Effector CD8-positive, alpha-beta T cell (primary cell): ENCODE measurements at places on chromosomes 12 and 14.

- DNase-seq: no peak
Observed at GRCh38 chr12:40827683-40828592, 135.7 kb downstream of the CNTN1 start.

DNA sequence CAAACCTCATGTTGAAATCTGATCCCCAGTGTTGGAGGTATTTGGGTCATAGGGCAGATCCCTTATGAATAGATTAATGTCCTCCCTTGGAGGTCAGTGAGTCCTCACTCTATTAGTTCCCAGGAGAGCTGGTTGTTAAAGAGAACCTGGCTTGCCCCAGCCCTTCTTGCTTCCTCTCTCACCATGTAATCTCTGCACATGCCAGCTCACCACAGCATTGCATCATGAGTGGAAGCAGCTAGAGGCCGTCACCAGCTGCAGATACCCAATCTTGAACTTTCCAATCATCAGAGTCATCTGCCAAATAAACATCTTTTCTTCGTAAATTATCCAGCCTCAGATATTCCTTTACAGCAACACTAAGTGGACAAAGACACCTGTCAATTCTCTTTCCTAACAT, 161.8 kb upstream of the IGF1 start:
- no peak for DNase-seq

DNA sequence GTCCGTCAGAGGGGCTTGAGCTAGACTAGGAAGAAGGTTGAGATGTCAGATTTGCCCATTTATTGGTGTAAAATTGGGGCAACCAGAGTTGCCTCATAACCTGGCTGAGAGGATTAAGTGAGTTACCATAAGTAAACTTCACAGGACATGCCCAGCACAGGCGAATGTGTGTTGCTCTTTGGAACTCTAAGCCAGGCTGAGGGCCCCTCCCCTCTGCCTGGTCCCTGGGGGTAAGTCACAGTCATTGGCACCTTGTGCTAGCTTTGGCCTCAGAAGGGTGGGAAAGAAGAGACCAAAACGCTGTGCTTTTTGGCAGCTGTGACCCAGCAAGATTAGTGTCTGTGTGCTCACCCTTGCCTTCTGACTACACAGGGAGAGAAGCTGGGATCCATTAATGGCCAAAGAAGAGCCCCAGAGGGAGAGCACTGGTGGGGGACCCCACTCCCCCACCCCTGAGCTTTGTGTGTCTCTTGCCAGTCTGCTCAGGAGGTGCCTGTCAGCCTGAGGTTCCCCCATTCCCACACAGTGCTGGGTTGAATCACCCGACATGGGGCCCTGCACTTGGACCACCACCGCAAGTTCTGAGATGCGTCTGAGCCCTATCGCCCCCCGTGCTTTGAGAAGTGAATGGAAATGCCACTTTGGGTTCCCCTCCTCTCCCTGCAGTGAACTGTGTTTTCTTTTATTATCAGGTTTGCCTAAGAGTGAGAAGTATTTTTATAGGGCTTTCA, 74.1 kb downstream of the CACNA1C start:
- DNase-seq: no peak

- DNase-seq: no peak
Observed at GRCh38 chr12:104282109-104282508, 21.4 kb upstream of the EID3 start.

GRCh38 chr14:49615776-49616175, 4.7 kb downstream of the RPL36AL start:
- no peak for DNase-seq

DNA sequence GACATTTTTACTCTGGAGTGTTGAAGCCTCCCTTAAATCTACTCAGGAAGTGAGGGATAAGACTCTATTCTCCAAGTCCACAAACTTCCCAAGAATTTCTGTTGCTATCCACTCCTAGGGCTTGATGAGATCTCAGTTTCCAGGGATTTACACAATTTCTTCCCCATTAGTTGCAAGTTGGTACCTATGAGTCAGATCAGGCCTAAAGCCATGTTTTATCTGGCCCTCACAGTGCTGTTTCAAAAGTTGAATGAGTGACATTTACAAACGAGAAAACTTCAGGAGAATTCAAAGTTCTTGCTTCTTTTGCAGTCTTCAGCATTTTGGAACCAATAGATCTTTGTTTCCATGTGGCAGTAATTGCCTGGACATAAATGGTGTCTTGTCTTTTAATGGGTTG, 156.4 kb upstream of the SYT10 start:
- no peak for DNase-seq

- DNase-seq: no peak
Observed at GRCh38 chr14:93045965-93046704, 69.6 kb downstream of the ITPK1 start.

- DNase-seq: no peak
Observed at GRCh38 chr12:2769866-2770533, 24.8 kb upstream of the FKBP4 start.

DNA sequence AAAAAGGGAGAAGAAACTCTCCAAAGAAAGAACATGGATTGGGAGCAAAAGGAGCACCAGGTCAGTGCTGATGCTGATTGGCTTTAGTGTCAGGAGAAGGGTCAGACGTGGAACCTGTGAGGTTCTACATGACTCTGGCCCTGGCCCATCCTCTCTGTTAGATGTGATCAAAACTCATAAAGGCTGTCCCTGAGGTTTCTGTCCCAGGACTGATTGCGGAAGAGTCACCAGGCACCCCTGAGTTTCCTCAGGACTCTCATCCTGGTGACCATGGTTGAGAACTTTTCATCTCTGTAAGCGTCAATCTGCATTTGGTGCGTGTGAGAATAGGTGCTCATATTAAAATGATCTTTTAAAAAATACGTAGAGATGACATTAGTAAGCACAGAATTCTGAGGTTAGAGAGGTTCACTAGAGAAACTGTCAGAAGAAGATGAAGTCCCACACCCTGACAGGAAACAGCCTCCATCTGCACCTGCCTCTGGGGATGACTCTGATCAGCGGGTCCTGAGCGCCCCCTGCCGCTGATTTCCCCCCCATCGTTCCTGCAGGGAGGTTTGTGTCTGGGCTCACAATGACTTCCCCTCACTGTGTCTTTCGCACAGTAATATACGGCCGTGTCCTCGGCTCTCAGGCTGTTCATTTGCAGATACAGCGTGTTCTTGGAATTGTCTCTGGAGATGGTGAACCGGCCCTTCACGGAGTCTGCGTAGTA, 741.8 kb downstream of the TMEM121 start:
- peak; percentile 60 for DNase-seq

GRCh38 chr12:19085090-19085489, 44.4 kb upstream of the PLEKHA5 start:
- DNase-seq: no peak

DNA sequence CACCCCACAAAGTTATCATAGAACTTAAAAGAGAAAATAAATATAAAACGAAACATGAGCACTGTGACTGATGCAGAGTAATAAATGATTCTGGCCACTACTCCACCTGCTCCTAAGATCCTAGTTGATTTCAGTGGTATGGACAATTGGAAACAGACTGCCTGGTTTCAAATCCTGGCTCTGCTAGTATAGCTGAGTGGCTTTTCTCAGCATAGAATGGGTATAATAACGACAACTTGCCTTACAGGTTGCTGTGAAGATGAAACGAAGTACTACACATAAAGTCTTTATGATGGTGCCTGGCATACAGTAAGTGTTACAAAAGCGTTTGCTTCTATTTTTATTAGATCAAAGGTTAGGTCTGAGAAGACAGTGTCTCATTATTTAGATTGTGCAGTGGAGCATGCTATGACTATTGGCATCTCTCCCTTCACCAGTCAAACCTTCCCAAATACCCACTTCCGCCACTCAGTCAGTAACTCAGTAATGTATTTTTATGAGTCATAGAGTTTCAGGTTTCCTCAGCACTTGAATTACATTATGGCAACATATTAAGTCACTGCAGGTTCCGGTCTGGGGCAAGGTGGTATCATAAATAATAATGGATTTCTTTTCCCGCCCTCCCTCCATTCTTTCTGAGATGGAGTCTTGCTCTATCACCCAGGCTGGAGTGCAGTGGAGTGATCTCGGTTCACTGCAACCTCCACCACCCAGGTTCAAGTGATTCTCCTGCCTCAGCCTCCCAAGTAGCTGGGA, 29.7 kb upstream of the NR2C1 start:
- DNase-seq: no peak

GRCh38 chr14:52269982-52270381, 2.5 kb downstream of the PTGDR start:
- no peak for DNase-seq

DNA sequence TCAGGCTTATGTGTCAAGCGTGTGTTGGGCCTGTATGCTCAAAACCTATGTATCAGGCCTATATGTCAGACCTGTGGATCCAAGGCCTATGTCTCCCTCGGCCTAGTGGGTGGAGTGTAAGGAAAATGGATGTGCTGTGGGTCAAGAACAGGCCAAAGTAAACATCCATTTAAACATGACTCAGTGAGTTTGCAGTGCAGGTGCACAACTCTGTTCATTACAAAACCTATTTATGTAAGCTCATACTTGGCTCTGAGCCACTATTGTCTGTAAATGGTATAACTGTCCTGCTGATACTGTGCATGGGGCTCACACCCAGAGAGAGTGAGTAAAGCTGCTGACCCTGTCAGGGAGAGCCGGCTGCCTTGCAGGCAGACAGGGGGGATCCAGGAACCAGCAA, 249.7 kb upstream of the AVPR1A start:
- no peak for DNase-seq

DNA sequence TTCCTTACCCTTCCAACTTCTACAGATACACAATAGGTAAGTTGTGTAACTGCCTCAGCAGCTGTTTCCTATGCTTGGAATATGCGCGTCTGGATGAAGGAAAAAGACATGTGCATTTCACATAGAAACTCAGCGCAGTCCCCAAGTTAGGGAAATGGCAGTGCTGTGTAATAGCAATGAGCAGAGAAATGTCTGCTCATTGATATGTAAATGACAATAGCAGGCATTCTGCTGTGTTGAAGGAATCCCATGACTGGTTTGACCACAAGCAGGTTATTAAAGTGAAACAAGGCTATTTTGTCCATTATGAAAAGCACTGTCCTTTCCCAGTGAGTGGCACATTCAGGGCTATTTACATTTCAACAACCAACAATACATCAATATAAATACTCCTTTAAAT, 106.6 kb downstream of the BTG1 start:
- no peak for DNase-seq

DNA sequence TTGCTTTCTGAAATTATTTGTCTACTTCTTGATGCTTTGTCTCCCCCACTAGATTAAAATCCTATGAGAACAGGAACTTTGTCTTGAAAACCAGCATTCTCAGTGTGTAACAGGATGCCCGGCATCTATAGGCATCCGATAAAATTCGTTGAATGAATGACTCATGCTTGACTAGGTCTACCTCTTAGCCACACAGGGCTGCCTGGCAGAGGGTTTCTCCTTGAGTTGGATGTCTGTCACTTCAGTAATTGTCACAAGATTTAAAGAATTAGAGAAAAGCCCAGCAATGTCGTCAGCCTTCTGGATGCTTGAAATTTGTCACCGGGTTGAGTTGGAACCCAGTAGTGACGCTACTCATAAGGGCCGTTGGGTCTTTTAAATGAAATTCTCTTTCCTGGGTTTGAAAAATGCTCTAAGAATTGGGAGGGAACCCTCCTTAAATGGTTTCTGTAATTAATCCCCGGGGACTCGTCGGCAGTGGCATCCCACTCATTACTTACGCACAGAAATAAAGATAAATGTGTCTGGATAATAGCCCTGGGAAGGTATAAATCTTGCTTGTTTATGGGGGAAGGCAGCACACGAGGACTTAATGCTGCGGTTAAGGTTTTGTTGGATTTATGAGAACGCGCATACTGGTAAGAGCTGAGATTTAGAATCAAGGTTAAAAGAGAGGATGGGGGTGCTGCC, 194.1 kb downstream of the AACS start:
- DNase-seq: no peak

GRCh38 chr14:104826189-104826860, 25.4 kb downstream of the ZBTB42 start:
- DNase-seq: peak; percentile 97

DNA sequence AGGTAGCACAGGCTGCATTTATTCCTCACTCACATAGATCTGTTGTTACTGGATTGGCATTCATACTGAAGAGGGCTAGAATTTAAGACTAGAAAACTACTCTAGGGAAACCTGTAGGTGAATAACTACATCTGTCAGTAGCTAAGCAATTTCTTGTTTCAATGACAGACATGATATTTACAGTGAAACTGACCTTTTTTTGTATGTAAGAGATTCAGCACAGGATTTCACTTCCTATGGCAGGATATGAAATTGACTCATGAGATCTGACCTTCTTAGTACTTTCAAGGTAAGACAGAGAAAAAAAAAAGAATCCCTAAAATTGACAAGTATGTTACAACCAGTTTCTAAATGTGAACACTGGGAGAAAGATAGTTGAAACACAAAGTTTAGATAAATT, 189.8 kb upstream of the SLC16A7 start:
- DNase-seq: no peak

- no peak for DNase-seq
Observed at GRCh38 chr12:4780641-4781611, 60.7 kb downstream of the GALNT8 start.

DNA sequence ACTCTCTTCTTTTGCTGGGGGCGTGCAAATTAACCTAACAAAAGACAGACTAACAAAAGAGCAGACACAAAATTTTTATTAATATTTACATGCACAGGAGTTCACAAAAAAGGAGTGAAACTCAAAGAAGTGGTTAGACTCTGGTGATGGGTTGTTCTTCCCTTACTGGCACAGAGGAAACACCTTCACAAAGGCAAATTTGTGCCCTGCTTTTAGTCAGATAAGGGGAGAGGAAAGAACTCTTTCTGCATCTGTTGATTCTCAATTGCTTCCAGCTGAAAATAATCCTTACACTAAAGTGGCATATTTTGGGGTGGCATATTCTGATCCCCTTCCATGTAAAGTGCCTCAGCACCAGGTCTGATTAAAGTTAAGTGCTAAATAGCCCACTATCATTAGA, 190.2 kb upstream of the AMIGO2 start:
- DNase-seq: no peak

GRCh38 chr12:116060764-116061163, 216.7 kb downstream of the MED13L start:
- no peak for DNase-seq

GRCh38 chr14:39109893-39110715, 4.0 kb upstream of the GEMIN2 start:
- no peak for DNase-seq

- DNase-seq: no peak
Observed at GRCh38 chr12:52402377-52402776, 3.8 kb downstream of the KRT82 start.

DNA sequence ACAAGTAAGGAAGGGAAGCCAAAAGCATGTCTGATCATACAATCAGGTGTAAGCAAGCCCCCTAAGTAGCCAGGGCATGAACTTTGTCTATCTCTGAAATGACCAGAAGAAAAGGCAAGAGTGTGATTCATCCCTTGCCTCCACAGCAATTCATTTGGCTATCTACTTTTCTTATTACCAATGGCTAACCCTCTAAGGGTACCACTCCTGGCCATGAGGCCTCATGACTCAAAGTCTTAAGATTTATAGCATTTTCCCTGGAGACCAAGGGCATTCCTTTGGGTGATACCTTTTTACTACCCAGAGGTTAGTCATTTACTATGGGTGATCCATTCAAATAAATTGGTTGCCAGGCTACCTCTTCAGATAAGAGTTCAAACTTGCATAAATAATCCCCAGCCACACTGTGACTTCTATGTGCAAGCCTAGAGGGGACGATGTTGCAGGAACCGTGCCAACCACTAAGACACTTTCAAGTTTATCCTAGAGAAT, 1.5 kb upstream of the LGALS3 start:
- no peak for DNase-seq

GRCh38 chr12:70217416-70217815, 25.8 kb upstream of the CNOT2 start:
- no peak for DNase-seq

- no peak for DNase-seq
Observed at GRCh38 chr12:7042842-7043241, 17.7 kb upstream of the C1S start.

GRCh38 chr14:94611179-94611578, 1.0 kb upstream of the SERPINA3 start:
- DNase-seq: no peak
